ENCODE measurements at places on chromosomes 16 and 17.

GRCh38 chr17:8572764-8573163 lies 57.8 kb downstream of the MYH10 start:
- no peak for DNase-seq

- DNase-seq, result no peak
Measured at GRCh38 chr17:79915850-79916430, 76.7 kb upstream of the CBX4 start.

- DNase-seq, result no peak
Measured at GRCh38 chr17:50265212-50265611, 9.1 kb upstream of the TMEM92 start.

DNA sequence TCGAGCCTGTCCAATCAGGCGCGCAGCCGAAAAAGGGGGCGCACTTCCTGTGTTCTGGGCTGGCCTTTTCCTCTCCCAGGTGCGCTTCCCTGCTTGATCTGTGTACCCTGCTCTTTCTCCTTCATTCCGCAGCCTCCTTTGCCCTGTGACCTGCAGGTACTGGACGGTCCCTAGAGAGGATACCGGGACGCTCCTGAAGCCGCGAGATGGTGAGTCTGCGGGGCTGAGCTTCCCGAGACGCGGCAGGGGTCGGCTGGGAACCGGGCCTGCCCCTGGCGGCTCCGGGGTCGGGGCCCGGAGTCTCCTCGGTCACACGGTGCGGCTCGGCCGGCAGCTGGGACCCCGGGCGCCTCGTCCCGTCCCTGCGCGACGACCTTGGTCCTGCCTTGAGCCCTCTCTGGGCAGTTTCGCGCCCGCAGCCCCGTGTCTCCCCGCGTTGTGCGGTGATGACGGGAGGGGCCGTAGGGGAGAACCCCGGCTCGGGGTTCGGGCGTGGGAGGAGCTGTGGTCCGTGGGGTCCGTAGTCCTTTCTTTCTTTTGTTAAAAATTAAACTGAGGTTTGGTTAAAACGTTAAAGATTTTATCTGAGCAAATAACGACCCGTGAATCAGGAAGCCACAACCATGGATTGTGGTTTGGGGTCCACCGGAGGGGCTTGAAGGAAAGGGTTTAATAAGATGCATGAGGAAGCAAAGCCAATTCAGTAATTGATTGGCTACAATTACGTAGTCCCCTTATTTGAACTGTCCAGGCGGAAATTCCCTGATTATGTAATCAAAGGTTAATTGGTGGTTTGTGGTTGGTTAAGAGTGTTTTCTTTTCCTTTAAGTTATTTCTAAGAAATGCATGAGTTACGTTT lies 172.8 kb upstream of the ZNF267 start:
- peak; percentile 93 for DNase-seq

GRCh38 chr16:280552-280951 lies at the start of gene ARHGDIG:
ARHGDIG (plus strand) TSS chr16:280591; CDS start chr16:280681, 90 bp downstream.
- DNase-seq, result no peak

- no peak for DNase-seq
Measured at GRCh38 chr17:56478836-56479447, 114.6 kb upstream of the NOG start.
